NCI-H2227 treated with DMSO at 0.1 percent for 48 hours (cell line): ENCODE measurements at places on chromosomes 5 and 9.

DNA sequence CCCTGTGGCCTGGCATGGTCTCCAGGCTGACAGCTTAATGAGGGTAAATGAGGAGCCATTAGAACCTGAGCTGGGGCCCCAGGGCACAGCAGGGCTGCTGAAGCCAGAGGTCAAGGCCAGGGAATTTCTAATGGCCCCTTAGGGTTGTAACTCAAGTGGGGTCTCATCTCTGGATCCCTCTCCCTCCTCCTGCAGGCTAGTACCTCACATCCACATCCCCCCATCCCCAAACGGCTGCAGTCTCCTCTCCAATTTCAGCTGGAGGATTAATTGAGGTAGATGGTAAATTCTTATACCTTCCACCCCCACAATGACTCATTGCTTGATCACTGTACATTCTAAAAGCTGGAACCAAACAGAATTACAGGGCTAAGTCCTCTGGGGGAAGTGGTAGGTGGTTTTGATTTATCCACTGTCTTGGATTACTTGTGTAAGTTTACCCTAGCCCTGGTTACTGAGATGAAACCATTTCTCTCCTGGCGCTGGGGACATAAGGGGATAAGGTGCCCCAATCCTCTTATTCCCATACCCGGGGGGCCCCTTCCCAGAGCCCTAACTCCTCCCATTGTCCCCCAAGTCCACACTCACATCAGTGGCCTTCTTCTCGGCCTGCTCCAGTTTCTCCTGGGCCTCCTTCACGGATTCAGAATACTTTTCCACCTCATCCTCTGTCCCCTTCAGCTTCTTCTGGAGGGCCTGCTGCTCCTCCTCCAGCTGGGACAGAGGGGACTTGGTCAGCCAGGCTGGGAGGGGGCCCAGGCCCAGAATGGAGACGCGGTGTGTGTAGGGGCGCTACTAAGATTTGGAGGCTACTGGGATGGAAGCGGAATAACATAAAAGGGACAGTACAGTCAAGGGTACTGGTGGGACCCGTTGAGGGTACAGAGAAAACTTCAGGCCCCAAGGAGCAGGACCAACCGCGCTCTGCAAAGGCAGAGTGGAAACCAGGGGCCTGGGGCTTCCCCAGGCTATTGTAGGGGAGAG is 875 bp downstream of the TPM2 start:
- DNase-seq, result no peak

GRCh38 chr9:74696520-74696919 is 191.2 kb downstream of the TRPM6 start:
- no peak for DNase-seq

GRCh38 chr9:111839987-111840386 is 45.2 kb upstream of the SHOC1 start:
- DNase-seq, result no peak

GRCh38 chr5:155229135-155229534 is 215.6 kb downstream of the KIF4B start:
- no peak for DNase-seq

DNA sequence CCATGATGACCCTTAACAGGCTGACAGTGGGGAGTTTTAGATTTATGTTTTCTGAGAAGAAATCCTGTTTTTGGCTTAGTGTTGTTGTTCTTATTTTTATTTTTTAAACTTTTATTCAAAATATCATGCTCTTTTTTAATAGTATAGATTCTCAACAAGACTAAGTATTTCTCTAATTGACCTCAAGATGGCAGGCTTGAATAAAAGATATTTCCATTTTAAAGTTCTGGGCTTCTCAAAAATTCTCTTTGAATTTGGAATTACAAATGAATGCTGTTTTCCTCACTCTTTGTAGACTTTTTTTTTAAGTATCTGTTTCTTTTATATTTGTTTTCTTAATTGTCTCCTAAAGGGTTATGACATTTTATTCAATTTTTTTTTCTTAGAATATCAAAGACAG is 50.0 kb upstream of the SH3GL2 start:
- DNase-seq, result peak; percentile 15
